Activated CD4-positive, alpha-beta T cell treated with anti-CD3 and anti-CD28 coated beads, Interleukin-2, Interleukin-6, amounts not matched to agents 100 ng/mL and 50 ng/mL, durations not matched to agents 16 hours and 8 hours (primary cell): ENCODE measurements at places on chromosomes 12 and 14.
A peak's percentile ranks its signal among the peaks of the same experiment; 100 is the strongest.

DNA sequence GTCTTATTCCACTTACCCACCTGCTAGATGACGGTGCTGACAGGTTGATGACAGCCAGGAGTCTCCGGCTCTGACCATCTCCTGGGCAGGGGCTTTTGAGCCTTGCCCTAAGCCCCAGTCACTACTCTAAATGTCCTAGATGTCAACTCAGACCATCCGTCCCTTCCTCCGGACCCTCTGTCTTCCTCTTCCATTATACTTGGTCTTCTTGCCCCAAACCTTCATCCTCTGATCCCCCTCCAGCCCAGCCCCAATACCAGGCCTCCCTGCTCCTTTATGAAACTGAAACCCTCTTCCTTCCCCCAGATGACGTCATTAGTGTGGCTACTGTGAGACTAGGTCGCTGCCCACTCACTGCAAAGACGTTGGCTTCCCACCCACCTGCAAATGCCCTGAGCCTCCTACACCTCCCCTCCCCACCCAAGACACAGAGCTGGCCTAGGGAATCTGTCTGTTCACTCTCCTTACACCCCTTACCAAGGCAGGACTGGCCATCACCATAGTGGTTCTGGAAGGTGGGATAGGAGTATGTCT, 10.1 kb downstream of the KRT71 start:
- DNase-seq: no peak

DNA sequence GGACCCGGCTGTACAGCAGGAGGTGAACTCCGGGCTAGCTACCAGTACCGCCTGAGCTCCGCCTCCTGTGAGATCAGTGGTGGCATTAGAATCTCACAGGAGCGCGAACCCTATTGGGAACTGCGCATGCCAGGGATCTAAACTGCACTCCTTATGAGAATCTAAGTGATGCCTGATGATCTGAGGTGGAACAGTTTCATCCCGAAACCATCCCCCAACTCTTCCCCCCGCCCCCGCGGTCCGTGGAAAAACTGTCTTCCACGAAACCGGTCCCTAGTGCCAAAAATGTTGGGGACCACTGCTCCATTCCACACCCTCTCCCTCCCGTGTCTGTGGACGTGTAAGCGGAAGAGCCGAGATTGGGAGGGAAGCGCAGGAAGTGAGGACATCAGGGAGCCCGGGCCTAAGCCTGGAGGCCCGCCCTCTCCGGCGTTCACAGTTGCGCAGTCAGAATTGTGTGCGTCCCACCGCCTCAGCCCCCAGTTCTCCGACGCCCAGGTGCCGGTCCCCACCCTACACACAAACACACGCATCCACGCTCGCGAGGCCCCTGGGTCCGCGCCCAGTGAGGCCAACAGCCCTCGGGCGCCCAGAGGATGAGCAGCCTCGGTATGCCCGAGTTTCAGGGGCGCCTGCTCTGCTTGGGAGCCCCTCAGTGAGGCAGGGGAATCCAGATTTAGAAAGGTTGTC, 1.8 kb upstream of the RNASE4 start:
- DNase-seq: peak; percentile 91

DNA sequence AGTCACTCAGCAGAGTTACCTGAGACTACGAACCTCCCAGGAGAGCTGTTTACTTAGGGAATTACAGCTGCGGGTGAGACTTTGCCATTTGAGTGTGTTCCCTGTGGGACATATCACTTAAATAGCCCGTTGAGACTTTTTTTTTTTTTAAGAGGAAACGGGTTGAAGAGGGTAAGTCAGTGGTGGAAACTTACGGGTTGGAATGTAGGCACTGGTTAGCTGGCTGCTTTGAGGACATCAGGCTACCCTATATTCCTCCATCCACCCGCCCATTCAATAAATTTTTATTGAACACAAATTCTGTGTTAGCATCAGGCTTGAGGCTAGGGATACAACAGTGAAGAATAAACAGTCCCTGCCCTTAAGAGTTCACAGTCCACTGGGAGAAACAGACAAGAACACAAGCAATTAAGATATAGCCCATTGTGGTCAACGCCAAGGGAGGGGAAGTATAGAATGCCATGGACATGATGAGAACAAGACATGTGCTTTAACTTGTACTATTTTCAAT, 88.1 kb upstream of the CPSF6 start:
- DNase-seq: no peak

DNA sequence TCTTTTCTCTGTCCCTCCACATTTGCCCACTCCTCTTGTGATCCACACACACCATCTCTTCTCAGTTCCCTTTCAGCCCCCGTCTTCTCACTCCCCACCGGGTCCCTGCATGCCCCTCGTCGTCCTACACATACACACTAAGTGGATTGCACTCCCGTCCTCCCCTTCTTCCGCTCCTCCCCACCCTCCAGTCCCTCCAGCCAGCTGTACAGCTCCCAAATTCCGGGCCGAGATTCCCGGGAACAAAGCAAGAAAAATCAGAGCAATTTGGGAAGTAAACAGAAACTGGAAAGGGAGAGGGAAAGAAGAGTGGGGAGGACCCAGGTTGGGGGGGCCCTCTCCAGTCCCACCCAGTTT, 282 bp upstream of the IGFBP6 start:
- DNase-seq: no peak

- no peak for DNase-seq
Measured at GRCh38 chr14:77014004-77014604, 14.4 kb downstream of the IRF2BPL start.

GRCh38 chr12:47900131-47901062, 4.4 kb downstream of the VDR start:
- DNase-seq: no peak

DNA sequence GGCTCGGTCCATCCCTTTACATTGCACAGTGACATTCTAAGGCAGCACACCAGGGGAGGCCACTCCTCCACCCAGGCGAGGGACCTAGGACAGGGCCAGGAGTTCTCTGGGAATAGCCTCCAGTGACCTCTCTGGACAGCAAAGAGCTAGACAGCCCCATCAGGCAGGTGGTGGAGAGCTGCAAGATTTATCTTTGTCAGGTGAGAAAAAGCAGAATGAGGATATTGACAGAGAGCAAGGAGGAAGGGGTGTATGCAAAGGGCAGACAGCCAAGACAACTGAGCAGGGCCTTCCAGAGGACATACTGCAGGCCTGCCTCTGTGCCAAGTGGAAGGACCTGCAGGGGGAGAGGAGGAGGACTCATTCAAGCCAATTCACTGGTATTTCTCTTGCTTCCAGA, 112.4 kb upstream of the MAX start:
- no peak for DNase-seq

DNA sequence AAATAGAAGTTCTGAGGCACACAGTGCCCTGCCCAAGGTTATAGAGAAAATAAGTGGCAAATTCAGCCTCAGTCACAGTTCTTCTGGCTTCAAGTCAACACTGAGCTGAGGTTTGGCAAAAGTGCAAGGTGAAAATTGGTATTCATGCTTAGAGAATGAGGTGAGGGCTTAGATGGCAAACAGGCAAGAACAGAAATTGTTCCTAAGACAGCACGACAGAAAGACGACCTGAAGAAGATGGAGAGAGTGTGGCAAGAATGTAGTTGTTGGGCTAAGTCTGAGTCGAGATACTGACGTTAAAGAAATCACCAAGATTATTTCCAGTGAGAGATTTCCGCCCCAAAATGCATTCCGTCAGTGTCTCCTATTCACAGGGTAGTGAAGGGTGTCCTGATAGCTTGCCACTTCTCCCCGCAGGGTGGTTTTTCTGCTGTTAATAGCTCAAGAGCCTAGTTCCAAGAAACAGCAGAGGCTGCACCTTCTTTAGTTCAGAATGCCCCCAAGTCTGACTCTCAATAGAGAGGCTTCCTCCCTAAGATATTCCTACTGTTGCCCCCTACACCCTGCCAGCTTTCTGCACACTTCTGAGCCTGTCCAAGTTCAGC, 260.8 kb upstream of the AMIGO2 start:
- no peak for DNase-seq

GRCh38 chr12:79255288-79255687, 390.7 kb downstream of the SYT1 start:
- no peak for DNase-seq

- peak; percentile 30 for DNase-seq
Measured at GRCh38 chr12:8951744-8952143, 2.3 kb upstream of the M6PR start.

- DNase-seq: no peak
Measured at GRCh38 chr12:46461907-46462640, 89.5 kb upstream of the SLC38A2 start.

DNA sequence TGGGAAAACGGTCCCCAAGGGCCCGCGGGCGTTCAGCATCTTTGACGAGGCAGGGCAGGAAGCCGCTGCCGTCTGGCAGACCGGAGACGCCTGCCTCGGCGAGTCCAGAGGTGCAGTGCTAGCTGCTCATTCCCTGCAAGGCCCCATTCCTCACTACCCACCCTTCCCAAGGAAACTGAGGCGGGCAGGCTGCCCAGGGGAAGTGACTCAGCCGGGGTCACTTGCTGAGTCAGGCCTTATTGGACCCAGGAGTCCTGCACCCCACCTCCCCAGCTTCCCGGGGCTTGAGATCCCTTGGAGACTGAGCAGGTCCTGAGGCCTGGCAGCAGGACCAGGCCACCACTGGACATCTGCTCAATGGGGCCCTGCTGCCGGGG, 3.7 kb downstream of the SH2B3 start:
- DNase-seq: no peak

- DNase-seq: peak; percentile 79
Measured at GRCh38 chr12:122886851-122887818, 8.8 kb downstream of the VPS37B start.

DNA sequence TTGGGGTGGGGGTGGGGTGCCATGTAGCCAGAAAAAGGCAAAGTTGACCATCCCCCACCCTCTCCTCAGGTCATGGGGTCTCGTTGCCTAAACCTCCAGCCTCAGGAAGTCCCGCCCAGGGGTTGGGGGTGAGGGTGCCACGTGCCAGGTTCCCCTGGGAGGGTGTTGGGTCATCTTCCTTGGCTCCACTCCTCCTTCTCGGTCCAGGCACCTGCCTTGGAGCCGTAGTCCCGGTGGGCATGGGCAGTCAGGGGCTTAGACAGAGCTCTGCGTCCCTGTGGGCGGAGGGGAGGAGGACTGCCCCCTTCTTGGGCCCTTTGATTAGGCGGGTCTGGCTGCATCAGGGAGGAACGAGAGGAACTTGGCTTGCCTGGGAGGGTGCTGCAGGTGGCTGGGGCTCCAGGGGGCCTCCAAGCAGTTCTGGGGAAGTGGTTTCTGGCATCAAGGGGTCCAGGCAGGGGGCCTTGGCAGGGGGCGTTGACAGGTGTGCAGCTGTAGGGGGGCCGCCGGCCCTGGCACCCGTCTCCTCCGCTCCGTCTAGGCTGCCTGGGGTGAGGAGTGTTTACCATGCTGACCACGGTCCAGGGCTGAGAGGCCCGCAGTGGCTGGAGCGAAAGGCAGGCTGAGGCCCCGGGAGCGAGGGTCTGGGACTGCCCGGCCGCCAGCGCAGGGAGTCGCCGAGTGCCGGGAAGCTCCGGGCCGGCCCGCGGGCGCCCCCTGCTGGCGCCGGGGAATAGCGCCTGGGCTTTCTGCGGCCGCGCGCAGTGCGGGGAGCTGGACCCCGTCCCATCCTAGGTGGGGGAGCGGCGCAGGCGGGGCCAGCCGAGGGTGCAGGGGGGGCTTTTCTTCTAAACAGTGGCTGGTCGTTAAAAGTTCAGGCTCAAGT, 7.9 kb downstream of the SETD1B start:
- DNase-seq: peak; percentile 78

GRCh38 chr14:95585953-95586620, 51.2 kb downstream of the GLRX5 start:
- no peak for DNase-seq

- DNase-seq: no peak
Measured at GRCh38 chr14:54338696-54339317, 58.0 kb upstream of the CDKN3 start.

GRCh38 chr14:94079891-94080620, 946 bp downstream of the DDX24 start:
- peak; percentile 4 for DNase-seq

- DNase-seq: no peak
Measured at GRCh38 chr14:36111822-36112583, 64.5 kb downstream of the PTCSC3 start.

DNA sequence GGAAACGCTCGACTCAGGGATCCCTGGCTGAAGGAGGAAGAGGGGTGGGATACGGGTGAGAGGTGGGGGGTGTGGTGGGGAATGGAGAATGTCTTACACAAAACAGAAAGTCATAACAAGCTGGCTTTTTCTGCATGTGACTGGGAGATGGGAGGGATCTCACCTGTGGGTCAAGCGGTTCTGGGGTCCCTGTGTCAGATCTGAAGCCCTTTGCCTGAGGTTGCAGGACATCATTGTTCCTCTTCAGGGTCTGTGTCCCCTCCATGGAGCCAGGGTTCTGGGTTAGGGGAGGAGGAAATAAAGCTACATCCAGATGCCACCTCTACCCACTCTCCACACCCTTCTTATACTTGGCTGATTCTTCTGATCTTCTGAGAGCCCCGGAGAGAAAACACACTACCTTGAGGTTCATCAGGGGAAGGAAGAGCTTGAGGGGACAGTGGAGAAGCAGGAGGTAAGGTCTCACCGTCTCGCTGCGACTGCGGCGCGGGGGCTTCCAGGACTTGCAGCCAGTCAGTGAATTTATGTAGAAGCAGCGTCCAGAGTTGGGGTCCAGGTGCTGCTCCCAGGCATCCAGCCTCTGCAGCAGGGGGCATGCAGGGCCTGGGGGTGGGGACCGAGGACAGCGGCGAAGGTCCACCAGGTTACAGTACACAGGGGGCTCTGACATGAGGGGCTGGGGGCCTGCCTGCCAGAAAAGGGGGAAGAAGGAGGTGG, 2.5 kb downstream of the ARHGAP9 start:
- no peak for DNase-seq

DNA sequence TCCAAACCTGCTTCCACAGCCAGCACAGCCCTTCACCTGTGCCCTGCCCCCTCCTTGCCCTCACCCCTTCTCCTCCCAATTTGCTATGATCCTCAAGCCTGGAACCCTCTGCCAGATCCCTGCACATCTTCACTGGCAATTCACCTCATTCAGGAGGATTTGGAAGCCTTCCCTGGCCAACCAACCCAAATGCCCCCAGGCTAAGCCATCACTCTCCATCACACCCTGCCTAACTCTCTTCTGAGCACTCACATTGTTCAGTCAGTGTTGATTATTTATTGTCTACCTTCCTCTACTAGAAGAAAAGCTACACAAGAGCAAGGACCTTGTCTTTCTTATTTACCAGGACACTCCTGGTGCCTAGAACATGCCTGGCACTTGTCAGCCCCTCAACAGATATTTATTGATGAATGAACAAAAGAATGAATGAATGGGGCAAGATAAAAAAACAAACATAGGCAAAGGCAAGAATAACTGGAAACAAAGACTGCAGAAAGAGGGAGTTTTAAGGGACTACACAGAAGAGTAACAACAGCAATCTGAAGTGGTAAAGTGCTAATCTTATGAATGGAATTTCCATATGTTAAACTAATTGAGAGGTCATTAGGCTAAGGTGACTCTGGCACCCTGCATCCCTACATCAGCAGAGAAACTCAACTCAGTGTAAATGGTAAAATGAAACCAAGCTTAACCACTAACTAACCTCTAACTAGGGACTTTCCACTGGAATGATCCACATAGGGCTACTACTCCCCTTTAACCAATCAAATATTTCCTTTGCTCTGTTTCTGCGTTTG, 33.4 kb downstream of the TMTC1 start:
- no peak for DNase-seq

GRCh38 chr12:132904718-132905328, 17.4 kb upstream of the CHFR start:
- peak; percentile 86 for DNase-seq
